ENCODE measurements at places on chromosomes 13 and 19. TPM values are rescaled to one million over a fixed set of nuclear protein-coding genes. Genes with fewer than 3 reads are reported as not detected.

The ZNF177 gene
- polyA plus RNA-seq, result 0.33 TPM

The DACT3 gene
- polyA plus RNA-seq, result 0.66 TPM

The DAND5 gene
- not detected for polyA plus RNA-seq

The ATP8A2 gene
- not detected for polyA plus RNA-seq

The ALOX5AP gene
- polyA plus RNA-seq, result 2.5 TPM

The CD70 gene
- not detected for polyA plus RNA-seq

The ERCC2 gene
- polyA plus RNA-seq, result 5.0 TPM

GRCh38 chr19:53865523-53865917 is 2.2 kb upstream of the MYADM start:
- peak overlapping the region; percentile 63 for H3K27ac ChIP-seq

DNA sequence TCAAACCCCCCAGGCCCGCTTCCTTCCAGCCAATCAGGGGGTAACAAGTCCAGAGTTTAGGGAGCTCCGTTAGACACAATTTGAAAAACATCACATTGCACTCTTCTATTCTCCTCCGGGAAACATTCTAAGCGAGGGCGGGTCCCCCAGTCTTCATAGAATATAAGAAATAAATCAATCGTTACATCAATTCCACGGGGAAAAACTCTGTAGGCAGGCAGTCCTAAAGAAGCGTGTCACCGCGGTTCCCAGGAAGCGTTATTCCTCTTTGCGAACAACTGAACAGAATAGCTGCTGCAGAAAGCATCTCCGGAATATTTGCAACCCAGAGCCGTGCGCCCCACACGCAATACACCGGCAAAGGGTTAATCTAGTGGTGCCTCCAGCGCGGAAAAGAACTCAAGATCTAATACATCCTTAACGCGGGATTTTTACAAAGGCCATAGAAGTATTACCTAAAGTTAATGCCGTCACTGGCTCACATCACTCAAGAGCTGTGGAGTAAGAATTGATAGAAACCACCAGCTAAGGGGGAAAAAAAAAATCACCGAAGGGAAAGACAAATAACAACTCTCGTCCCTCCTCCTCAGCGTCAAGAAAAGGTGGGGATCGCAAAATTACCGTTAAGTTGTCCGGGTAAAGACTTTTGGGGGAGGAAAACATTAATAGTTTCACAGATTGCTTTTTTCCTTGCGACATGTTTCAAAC is 65.1 kb downstream of the KCNRG start:
- H3K36me3 ChIP-seq, result no peaks in the 10 kb centered on the region
- no peaks in the 10 kb centered on the region for H3K27me3 ChIP-seq
- peak overlapping the region; percentile 87 for H3K27ac ChIP-seq
- DNase-seq, result no peak
- peak overlapping the region; percentile 77 for H3K4me3 ChIP-seq
- peaks cover 53% of the 10 kb centered on the region for H3K4me1 ChIP-seq

GRCh38 chr13:106122234-106122633 is 413.2 kb downstream of the EFNB2 start:
- H3K27me3 ChIP-seq, result no peaks in the 10 kb centered on the region
- H3K36me3 ChIP-seq, result no peaks in the 10 kb centered on the region
- no peak overlapping the region for H3K27ac ChIP-seq
- no peak for DNase-seq
- no peaks in the 10 kb centered on the region for H3K4me1 ChIP-seq

DNA sequence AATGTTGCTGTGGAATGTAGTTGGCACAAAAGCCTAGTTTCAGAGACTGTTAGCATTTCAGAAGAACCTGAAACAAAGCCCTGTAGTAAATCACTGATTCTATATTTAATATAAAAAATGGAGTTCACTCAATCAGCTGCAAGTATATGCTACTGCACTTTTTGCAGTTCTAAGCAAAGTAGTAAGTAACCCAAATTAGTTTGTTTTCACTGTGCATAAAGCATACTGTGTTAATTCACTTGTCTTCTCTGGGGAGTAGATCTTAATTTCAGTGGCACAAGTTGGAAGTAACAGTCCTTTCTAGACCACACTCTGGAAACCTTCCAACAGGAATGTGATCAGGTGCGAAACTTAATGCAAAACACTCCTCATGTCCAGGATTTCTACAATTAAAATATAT is 139.3 kb downstream of the DACH1 start:
- H3K36me3 ChIP-seq, result no peaks in the 10 kb centered on the region
- no peak overlapping the region for H3K4me3 ChIP-seq
- no peak for DNase-seq
- H3K4me1 ChIP-seq, result no peaks in the 10 kb centered on the region

- peak overlapping the region; percentile 1 for H3K4me3 ChIP-seq
- no peaks in the 10 kb centered on the region for H3K27me3 ChIP-seq
- peaks cover 80% of the 10 kb centered on the region for H3K4me1 ChIP-seq
- no peaks in the 10 kb centered on the region for H3K36me3 ChIP-seq
These were observed 65.6 kb downstream of the ARHGAP35 start for GRCh38 chr19:46926170-46927071.

DNA sequence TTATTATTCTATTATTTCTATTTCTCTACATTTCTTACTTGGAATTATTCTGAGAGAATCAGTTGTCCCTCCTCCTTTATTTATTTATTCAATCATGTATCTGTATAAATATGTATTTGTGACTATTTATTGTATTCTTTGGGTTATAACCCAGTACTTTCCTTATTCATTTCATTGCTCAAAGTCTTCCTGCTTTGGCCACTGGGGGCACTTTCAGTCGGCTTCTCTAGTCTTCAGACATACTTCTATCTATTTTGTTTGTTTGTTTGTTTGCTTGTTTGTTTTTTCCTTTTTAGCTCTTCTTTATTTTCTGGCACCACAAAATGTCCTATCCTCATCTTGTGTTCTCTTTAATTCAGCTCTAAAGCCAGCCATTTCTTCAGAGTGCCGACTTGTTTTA is 260.4 kb downstream of the NALCN start:
- H3K27ac ChIP-seq, result no peak overlapping the region
- H3K4me3 ChIP-seq, result no peak overlapping the region
- H3K27me3 ChIP-seq, result no peaks in the 10 kb centered on the region
- no peaks in the 10 kb centered on the region for H3K4me1 ChIP-seq

- no peak overlapping the region for H3K27ac ChIP-seq
- H3K4me3 ChIP-seq, result no peak overlapping the region
- H3K36me3 ChIP-seq, result peaks cover 61% of the 10 kb centered on the region
- no peaks in the 10 kb centered on the region for H3K27me3 ChIP-seq
- H3K4me1 ChIP-seq, result peaks cover 5% of the 10 kb centered on the region
- DNase-seq, result no peak
These were observed 2.8 kb upstream of the PSPN start for GRCh38 chr19:6378486-6378885.

DNA sequence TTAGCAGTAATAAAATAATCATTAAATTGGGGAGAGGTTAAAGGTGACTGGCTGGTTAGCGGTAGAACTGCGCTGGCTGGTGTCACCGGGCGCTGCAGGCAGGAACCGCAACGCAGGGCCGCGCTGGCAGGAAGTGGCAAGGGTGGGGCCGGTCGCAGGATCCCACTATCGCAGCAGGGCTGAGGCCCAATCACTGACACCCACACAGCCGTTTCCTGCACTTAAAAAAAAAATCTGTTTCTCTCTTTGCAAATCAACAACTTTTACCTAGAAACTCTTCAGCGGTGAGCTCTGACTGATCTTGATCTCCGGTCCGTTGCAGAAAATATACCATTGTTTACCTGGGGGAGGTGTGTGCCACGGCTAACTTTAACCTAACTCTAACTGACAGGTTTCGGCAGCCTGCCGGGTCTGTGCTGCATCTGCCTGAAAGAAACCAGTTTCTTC is 46.9 kb downstream of the KLF2 start:
- no peaks in the 10 kb centered on the region for H3K27me3 ChIP-seq
- H3K4me1 ChIP-seq, result peaks cover 19% of the 10 kb centered on the region
- H3K27ac ChIP-seq, result peak overlapping the region; percentile 4
- peak; percentile 74 for DNase-seq

GRCh38 chr13:49635599-49636433 is 7.5 kb downstream of the ARL11 start:
- H3K36me3 ChIP-seq, result no peaks in the 10 kb centered on the region
- H3K27me3 ChIP-seq, result no peaks in the 10 kb centered on the region
- peak overlapping the region; percentile 27 for H3K4me3 ChIP-seq

- no peak overlapping the region for H3K27ac ChIP-seq
- H3K36me3 ChIP-seq, result no peaks in the 10 kb centered on the region
- H3K4me1 ChIP-seq, result peaks cover 6% of the 10 kb centered on the region
- H3K4me3 ChIP-seq, result no peak overlapping the region
These were observed 20.3 kb upstream of the BCL3 start for GRCh38 chr19:44728178-44728577.

DNA sequence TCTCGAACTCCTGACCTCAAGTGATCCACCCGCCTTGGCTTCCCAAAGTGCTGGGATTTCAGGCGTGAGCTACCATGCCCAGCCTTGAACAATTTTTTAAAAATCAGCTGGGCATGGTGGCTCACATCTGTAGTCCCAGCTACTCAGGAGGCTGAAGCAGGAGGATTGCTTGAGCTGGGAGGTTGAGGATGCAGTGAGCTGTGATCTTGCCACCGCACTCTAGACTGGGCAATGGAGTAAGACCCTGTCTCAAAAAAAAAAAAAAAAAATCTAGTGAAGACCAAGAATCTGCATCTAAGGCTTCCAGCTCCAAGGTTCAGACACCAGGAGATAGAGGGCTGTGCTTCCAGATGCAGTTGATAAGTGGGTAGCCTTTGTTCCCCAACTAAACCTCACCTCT is 17.1 kb downstream of the DNASE2 start:
- no peak overlapping the region for H3K27ac ChIP-seq
- H3K4me3 ChIP-seq, result no peak overlapping the region
- H3K4me1 ChIP-seq, result peaks cover 4% of the 10 kb centered on the region
- H3K36me3 ChIP-seq, result no peaks in the 10 kb centered on the region
- H3K27me3 ChIP-seq, result peaks cover 6% of the 10 kb centered on the region
- no peak for DNase-seq

DNA sequence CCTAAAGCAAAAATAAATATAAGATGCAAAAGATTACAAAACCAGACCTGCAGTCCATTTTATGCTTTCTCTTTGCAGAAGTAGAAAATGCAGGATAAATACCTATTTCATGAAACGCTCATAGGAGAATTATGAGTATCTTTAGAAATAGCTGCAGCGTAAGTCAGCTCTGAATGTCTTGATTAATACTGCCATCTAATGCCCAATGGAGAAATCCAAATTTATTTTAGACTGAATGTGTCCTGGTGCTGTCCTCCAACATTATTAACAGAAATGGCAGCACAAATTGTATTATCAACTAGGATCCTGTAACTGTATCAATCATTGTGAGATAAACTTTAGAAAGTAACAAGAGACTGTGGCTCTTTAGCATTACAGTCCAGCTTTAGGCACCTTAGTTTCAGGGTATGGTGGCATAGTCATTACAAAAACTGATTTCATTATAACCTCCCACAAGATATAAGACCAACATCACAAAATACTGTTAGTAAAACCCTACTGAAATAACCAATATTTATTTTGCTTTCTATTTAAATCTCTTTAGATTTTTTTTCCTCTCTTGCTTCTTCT is 162.1 kb upstream of the MIR17HG start:
- no peak overlapping the region for H3K4me3 ChIP-seq
- H3K36me3 ChIP-seq, result no peaks in the 10 kb centered on the region
- no peak for DNase-seq
- no peaks in the 10 kb centered on the region for H3K4me1 ChIP-seq

DNA sequence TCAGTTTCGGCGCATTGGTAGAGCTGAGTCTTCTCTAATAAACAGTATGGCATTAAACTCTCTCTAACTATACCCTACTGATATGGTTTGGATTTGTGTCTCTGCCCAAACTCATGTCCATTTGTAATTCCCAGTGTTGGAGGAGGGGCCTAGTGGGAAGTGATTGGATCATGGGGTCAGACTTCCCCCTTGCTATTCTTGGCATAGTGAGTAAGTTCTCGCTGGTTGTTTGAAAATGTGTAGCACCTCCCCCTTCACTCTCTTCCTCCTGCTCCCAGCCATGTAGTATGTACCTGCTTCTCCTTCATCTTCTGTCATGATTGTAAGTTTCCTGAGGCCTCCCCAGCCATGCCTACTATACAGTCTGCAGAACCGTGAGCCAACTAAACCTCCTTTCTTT is 682.7 kb upstream of the ARGLU1 start:
- no peaks in the 10 kb centered on the region for H3K4me1 ChIP-seq
- H3K36me3 ChIP-seq, result no peaks in the 10 kb centered on the region
- no peak for DNase-seq

DNA sequence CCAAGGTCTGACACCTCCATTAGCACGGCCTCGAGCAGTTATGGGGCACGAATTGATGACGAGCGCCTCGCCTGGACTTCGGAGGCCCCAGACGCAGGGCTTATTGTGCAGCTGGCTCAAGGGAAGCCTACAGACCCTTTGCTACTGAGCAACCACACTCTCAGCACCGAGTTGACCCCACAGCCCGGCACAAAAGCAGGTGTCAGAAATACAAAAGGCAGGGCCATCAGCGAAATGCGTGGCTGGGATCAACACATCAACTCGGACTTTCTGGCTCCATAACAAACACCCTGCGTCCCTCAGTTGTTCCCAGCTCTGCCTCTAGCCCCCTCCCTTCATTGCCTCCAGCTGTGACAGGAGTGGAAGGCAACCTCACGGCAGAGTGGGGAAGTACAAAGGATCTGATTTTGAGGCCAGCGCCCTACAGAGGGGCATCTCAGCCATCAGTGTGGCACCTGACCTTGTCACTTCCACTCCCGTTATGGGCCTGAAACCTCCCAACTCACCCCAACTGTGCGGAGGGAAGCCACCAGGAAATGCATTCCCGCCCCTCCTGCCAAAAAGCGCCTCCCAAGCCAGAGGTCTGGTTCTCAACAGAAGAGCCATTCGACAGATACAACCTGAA is 18.0 kb downstream of the PEPD start:
- H3K27me3 ChIP-seq, result no peaks in the 10 kb centered on the region
- no peak for DNase-seq
- peaks cover 37% of the 10 kb centered on the region for H3K36me3 ChIP-seq
- H3K4me1 ChIP-seq, result peaks cover 5% of the 10 kb centered on the region
- no peak overlapping the region for H3K4me3 ChIP-seq
- no peak overlapping the region for H3K27ac ChIP-seq

DNA sequence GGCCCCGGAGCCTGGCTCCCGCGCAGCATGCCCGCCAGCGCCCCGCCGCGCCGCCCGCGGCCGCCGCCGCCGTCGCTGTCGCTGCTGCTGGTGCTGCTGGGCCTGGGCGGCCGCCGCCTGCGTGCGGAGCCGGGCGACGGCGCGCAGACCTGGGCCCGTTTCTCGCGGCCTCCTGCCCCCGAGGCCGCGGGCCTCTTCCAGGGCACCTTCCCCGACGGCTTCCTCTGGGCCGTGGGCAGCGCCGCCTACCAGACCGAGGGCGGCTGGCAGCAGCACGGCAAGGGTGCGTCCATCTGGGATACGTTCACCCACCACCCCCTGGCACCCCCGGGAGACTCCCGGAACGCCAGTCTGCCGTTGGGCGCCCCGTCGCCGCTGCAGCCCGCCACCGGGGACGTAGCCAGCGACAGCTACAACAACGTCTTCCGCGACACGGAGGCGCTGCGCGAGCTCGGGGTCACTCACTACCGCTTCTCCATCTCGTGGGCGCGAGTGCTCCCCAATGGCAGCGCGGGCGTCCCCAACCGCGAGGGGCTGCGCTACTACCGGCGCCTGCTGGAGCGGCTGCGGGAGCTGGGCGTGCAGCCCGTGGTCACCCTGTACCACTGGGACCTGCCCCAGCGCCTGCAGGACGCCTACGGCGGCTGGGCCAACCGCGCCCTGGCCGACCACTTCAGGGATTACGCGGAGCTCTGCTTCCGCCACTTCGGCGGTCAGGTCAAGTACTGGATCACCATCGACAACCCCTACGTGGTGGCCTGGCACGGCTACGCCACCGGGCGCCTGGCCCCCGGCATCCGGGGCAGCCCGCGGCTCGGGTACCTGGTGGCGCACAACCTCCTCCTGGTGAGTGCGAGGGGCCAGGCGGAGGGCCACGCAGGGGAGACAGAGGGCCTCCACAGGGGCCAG is at the start of gene KL:
Gene KL, plus strand, starts transcription at position 10 of the 909 bp plus-strand sequence. Its CDS starts 18 bp downstream, at position 28.
- H3K36me3 ChIP-seq, result no peaks in the 10 kb centered on the region
- peak; percentile 67 for DNase-seq
- peaks cover 3% of the 10 kb centered on the region for H3K4me1 ChIP-seq
- peak within 1 kb of the TSS; percentile 72 for H3K27ac ChIP-seq
- peak within 1 kb of the TSS; percentile 67 for H3K4me3 ChIP-seq
